ENCODE measurements at places on chromosomes 4 and X.

- DNase-seq: no peak
Observed at GRCh38 chr4:56374956-56375355, 12.3 kb downstream of the AASDH start.

- no peak for DNase-seq
Observed at GRCh38 chr4:10495651-10496050, 38.4 kb upstream of the ZNF518B start.

GRCh38 chr4:24831637-24832036 is 36.3 kb downstream of the SOD3 start:
- no peak for DNase-seq

DNA sequence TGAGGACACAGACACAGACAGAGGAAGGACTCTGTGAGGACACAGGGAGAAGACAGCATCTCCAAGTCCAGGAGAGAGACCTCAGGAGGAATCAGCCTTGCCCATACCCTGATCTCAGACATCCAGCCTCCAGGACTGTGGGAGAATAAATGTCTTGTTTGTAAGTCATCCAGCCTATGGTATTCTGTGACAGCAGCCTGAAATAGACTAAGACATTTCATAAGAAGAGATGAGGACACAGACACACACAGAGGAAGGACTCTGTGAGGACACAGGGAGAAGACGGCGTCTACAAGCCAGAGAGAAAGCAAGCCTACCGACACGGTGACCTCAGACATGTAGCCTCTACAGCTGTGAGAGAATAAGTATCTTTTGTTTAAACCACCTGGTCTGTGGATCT is 112.1 kb downstream of the DHRSX start:
- no peak for DNase-seq

- peak; percentile 82 for DNase-seq
Observed at GRCh38 chrX:43654431-43655150, 1.5 kb upstream of the MAOA start.

DNA sequence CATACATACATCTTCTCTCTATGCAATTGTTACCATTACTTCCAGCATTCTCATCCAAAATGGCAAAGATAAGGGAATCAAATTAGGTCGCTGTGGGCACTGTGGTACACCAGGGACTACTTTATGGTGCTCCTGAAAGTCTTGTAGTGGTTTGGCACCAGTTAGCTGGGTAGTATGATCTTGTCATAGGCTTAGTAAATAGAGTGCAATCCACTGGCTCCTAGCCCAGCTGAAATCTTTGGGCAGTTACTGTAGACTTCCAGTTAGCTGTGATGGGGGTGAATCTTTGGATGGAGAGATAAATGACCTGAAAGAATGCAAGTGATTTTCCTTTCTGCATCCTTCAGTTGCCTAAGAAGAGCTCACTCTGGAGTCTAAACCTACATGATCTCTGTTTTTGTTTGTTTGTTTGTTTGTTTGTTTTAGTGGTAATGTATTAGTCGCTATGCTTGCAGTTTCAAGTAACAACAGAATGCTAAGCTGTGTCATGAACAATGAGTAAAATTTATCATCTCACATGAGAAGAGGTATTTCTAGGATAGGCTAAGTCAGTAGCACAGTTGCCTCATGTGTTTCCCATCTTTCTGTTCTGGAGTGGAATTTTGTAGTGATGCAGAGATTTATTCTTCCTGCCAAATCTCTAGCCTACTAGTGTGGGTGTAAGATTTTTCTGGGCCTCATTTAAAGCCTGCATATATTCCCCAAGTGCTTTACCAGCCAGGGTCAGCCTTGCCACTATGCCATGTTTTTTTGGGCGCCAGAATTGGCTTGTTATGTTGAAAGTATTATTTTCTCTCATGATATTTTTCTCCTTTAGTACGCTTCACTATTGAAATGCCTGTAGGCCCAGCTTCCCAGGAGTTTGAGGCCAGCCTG is 24.2 kb downstream of the HERC3 start:
- DNase-seq: no peak

DNA sequence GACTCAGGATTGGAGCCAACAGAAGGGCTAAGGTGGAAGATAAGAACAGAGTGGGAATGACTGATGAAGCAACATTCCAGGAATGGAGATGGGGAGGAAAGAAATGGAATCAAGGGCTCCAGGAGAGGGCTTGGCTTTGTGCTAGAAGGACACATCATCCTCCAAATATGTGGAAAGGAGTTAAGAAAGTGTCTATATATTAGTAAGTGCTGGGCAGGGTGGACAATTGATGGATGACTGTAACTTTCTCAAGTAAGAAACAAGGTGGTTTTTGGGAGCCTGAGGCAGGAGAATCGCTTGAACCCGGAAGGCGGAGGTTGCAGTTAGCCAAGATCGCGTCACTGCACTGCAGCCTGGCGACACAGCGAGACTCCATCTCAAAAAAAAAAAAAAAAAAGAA is 71.6 kb upstream of the NFKB1 start:
- no peak for DNase-seq

DNA sequence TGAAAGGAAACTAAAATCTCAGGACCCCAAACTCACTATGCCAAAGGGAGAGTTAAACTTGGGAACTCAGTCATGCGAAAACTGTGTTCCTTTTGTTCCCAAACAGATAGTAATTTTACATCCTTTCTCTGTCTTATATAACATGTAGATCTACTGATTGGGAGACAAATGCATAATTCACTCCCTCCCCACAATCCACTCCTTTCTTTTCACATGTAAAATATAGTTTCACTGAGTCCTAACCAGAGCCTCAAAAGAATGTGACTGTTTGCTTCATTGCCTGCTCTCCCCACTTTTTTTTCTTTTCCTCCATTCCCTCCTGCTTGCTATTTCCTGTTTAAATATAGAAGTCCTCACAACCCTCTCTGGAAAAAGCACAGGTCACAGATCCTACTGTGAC is 699.3 kb upstream of the ADGRL3 start:
- no peak for DNase-seq

DNA sequence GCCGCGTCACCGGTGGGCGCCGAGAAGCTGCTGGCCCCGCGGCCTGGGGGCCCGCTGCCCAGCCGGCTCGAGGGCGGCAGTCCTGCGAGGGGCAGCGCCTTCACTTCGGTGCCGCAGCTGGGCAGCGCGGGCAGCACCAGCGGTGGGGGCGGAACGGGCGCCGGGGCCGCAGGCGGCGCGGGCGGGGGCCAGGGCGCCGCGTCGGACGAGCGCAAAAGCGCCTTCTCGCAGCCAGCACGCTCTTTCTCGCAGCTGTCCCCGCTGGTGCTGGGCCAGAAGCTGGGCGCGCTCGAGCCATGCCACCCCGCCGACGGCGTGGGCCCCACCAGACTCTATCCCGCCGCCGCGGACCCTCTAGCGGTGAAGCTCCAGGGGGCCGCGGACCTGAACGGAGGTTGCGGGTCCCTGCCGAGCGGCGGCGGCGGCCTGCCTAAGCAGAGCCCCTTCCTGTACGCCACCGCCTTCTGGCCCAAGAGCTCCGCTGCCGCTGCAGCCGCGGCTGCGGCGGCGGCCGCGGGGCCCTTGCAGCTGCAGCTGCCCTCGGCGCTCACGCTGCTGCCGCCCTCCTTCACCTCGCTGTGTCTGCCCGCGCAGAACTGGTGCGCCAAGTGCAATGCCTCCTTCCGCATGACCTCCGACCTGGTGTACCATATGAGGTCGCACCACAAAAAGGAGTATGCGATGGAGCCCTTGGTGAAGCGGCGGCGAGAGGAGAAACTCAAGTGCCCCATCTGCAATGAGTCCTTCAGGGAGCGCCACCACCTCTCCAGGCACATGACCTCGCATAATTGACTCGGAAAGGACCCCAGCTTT is 5.6 kb downstream of the PRDM8 start:
- no peak for DNase-seq

- DNase-seq: no peak
Observed at GRCh38 chr4:84971319-84971932, 4.9 kb upstream of the WDFY3 start.

DNA sequence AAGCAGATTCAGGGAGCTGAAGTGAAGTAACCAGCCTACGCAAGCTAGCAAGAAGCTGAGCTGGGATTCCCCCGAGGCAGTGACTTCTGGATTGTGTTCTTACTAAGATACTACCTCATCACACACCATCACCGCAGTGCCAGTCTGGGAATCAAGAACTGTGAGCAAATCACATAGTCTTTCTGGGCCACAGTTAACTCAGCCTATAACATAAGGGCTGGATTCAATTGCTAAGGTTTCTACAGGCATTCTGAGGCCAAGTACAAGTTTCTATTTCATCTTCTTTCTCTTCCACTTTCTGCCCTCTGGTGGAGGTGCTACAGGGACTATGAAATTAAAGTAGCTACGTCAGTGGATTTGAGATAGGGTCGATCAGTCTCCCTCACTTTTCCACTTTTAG is 1.4 kb upstream of the CORIN start:
- no peak for DNase-seq

- no peak for DNase-seq
Observed at GRCh38 chr4:22911285-22911684, 218.5 kb downstream of the GBA3 start.

DNA sequence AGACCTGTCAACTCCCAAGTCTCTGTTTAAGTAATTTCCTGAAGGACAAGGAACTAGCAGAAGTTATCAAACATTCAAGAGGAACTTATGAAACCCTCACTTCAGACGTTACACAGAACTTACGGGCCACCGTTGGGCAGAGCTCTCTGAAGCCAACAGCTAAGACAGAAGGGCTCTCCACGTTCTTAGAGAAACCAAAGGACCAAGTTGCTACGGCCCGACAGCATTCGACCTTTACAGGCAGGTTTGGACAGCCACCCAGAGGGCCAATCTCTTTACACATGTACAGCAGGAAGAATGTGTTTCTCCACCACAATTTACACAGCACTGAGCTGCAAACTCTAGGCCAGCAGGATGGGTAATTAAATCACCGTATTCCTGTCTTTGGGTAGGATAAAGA is 705.1 kb upstream of the GRID2 start:
- no peak for DNase-seq

DNA sequence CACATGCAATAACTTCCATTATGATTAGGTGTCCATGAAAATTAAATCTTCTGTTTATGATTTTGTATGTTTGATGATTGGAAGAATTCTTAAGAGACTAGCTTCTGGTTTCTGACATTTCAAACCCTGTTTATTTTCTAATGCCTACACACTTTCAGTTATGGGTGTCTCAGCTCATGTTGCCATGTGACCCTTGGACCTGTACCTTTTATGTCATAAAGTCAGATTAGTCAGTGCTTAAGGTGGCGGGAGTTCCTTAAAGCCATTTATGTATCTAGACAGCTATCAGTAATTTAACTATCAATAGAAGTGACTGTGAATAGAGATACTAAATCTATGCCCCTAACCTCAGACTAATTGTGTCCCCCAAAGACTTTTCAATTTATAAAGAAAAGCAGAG is 155.6 kb downstream of the GBA3 start:
- DNase-seq: no peak

DNA sequence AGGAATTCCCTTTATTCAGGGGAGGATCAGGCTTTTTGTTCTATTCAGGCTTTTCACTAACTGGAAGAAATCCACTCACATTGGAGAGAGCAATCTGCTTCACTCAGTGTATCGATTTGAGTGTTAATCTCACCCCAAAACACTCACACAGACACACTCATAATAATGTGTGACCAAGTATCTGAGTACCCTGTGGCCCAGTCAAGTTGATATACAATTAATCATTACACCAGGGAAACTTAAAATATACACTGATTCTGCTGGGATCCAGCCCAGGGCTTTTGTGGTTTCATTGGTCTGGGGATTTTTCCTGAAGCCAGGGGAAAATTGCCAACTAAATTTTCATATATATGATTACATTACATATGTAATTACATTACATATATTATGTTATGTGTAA is 44.0 kb upstream of the GATB start:
- DNase-seq: no peak

DNA sequence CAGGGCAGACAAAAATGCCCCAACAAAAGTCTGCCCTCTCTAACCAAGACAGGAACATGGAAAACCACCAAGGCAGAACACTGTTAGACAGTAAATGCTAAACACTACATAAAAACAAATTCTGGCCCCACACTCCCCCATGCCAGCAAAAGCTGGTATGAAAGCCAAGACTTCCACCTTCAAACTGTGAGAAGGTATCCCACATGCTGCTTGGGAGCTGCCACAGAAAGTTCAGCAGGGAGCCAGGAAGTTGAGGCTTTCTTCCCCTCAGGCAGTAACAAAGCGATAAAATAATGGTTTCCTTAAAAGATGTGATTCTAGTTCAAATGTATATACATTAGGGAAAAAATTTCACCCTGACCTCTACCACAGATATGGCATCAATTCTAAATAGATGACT is 770.4 kb upstream of the NDST4 start:
- DNase-seq: no peak

GRCh38 chrX:85561231-85561630 is 181.8 kb upstream of the POF1B start:
- no peak for DNase-seq

- no peak for DNase-seq
Observed at GRCh38 chrX:102745857-102746584, 25.5 kb downstream of the GPRASP3 start.

DNA sequence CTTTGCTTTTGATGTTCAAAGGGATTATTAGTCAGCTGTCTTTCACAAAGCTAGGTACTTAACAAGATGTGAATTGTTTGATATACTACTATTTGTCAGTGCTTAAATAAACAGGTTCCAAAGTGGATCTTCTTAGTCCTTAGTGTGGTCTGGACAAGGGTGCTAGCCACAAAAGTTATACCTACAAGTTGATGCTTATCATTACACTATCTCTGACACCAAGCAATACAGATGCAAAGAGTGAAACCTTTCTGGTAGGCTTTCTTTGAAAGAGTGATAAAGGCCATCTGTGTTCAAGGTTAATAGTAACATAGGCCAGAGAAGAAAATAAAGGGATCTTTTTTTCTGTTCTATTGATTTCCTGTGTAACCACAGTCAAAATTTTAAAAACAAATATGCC is 12.2 kb upstream of the RBPJ start:
- DNase-seq: no peak

GRCh38 chrX:107878106-107878505 is 52.4 kb downstream of the MID2 start:
- DNase-seq: no peak

DNA sequence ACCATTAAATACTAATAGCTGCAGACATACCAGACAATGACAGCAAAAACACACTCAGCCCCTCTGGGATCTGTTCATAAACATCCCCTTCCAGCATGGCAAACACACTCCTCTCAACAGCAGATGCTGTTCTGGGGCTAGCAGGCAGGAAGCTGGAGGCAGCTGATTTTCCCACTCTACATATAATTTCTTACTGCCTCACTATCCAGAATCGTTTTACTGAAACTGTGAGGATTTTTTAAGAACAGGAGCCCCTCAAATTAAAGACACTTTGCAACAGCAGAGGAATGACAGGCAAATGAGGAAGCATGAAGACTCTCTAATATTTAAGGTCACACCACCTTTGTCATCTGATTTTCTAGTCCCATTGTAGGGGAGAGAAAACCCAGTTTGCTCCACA is 2.2 kb downstream of the MAPK10 start:
- DNase-seq: no peak
